ENCODE measurements at places on chromosomes 6 and 20.

GRCh38 chr6:110378552-110378951 lies 20.4 kb upstream of the METTL24 start:
- no peak for DNase-seq
- H3K27me3 ChIP-seq, result no peaks in the 10 kb centered on the region
- H3K36me3 ChIP-seq, result no peaks in the 10 kb centered on the region
- H3K27ac ChIP-seq, result no peak overlapping the region

GRCh38 chr20:64055893-64056638 lies 6.6 kb upstream of the SOX18 start:
- H3K27me3 ChIP-seq, result peaks cover 11% of the 10 kb centered on the region
- no peak overlapping the region for H3K4me3 ChIP-seq
- H3K4me1 ChIP-seq, result peaks cover 11% of the 10 kb centered on the region
- H3K36me3 ChIP-seq, result no peaks in the 10 kb centered on the region
- no peak overlapping the region for H3K27ac ChIP-seq
- DNase-seq, result no peak

GRCh38 chr6:3752531-3753227 lies 1.2 kb upstream of the PXDC1 start:
- H3K27me3 ChIP-seq, result no peaks in the 10 kb centered on the region
- H3K36me3 ChIP-seq, result peaks cover 4% of the 10 kb centered on the region
- H3K4me3 ChIP-seq, result peak overlapping the region; percentile 78

- no peak overlapping the region for H3K4me3 ChIP-seq
- H3K36me3 ChIP-seq, result no peaks in the 10 kb centered on the region
- H3K27ac ChIP-seq, result no peak overlapping the region
- no peak for DNase-seq
These were observed 38.6 kb upstream of the CST7 start for GRCh38 chr20:24910461-24910860.

DNA sequence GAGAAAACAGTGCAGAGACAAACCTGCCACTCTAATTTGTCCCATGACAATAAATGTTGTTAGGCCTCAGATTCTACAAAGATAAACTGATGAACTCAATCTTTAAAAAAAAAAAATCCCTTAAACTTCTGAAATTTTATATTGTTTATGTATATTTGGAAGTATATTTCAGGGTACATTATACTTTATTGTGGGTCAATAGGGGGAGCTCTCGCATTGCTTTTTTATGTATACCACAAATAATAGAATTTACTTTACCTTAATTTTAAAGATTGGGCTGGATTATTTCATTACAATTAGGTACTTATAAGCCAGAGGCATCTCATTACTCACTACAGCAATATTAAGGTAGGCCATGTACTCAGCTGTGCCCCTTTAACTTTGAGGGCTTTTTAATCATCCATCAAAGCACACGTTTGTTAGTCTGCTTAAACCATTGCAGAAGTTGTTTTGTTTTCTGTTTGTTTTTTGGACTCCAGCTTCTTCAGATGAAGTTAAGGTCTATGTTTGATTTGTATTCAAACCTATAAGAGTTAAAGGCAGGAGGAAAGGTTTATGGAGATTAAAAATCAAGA lies 56.3 kb upstream of the EYA4 start:
- no peak for DNase-seq
- peaks cover 7% of the 10 kb centered on the region for H3K4me1 ChIP-seq
- no peaks in the 10 kb centered on the region for H3K36me3 ChIP-seq
- H3K27me3 ChIP-seq, result no peaks in the 10 kb centered on the region
- no peak overlapping the region for H3K4me3 ChIP-seq
- no peak overlapping the region for H3K27ac ChIP-seq

- no peaks in the 10 kb centered on the region for H3K27me3 ChIP-seq
- no peak overlapping the region for H3K27ac ChIP-seq
- H3K36me3 ChIP-seq, result no peaks in the 10 kb centered on the region
- no peaks in the 10 kb centered on the region for H3K4me1 ChIP-seq
These were observed 362.6 kb downstream of the EPM2A start for GRCh38 chr6:145372671-145373151.

- peaks cover 16% of the 10 kb centered on the region for H3K36me3 ChIP-seq
- H3K27me3 ChIP-seq, result no peaks in the 10 kb centered on the region
- peak overlapping the region; percentile 55 for H3K27ac ChIP-seq
- peak; percentile 51 for DNase-seq
- peaks cover 57% of the 10 kb centered on the region for H3K4me1 ChIP-seq
These were observed 13.7 kb downstream of the NEDD9 start for GRCh38 chr6:11218538-11219399.

DNA sequence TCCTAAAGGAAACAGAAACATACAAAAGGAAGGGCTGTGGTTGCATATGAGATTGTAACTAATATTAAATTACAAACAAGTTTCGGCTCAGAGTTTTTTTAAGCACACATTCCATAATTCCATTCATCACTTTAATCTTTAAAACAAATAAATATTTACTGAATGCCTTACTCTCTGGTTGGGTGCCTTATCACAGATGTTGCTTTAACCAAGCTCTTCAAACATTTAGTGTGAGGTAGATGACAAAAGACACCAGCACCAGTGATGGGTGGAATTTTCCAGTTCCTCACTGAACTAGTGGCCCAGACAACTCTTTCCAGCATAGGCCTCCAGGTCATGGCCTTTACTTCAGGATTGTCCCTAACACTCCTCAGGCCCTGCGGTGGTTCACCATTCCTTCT lies 58.7 kb downstream of the ARHGAP18 start:
- H3K36me3 ChIP-seq, result no peaks in the 10 kb centered on the region
- peaks cover under 1% of the 10 kb centered on the region for H3K4me1 ChIP-seq
- no peaks in the 10 kb centered on the region for H3K27me3 ChIP-seq
- DNase-seq, result no peak

- no peaks in the 10 kb centered on the region for H3K27me3 ChIP-seq
- DNase-seq, result no peak
- no peak overlapping the region for H3K4me3 ChIP-seq
- no peaks in the 10 kb centered on the region for H3K36me3 ChIP-seq
- H3K4me1 ChIP-seq, result no peaks in the 10 kb centered on the region
These were observed 63.9 kb downstream of the FBXO5 start for GRCh38 chr6:152918991-152919390.

DNA sequence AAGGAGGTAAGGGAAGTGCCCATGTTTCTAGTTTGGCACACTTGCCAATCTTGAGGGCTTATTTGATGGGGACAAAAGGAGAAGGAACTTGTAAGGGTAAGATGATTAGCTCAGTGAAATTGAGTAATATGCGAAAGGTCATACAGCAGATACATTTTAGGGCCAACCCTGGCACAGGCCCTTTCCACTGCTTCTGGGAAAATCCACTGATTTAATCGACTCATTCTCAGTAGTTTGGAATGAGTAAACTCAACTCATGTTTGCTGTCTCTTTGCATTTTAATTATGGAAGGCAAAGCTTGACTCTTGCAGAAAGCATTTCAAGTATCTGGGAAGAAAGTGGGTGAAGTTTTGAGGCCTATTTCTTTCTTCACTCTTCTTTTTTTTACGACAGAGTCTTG lies 20.0 kb downstream of the PHF20 start:
- H3K27ac ChIP-seq, result peak overlapping the region; percentile 81
- H3K27me3 ChIP-seq, result no peaks in the 10 kb centered on the region
- DNase-seq, result peak; percentile 91
- H3K36me3 ChIP-seq, result no peaks in the 10 kb centered on the region
- H3K4me3 ChIP-seq, result no peak overlapping the region

DNA sequence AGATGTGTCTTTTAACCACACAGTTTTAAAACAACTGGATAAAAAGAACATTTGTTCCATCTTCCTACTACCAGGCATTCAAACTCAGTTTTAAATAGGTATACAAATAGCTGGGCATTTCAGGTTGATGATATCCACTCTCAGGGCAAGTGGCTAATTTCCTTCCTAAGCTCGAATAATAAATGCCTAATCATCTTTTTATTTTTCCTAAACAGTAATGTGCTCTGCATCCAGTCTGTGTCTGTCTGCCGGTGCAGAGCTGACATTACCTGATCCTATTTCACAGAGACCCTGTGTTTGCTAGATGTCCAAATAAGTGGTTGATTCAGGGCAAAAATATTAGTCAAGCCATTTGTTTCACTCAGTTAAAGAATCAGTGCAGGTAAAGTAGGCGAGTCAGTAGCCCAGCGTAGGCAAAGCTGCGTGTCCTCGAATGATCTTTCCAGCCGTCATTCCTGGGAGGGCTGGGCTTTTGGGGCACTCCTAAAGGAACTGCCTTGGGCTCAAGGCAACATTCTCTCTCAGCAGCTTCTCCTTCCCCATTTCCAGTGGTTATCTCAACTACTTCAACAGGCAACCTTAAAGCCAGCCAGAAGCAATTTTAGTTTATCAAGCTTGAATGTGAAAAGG lies 74.2 kb upstream of the BMP2 start:
- H3K36me3 ChIP-seq, result no peaks in the 10 kb centered on the region
- no peaks in the 10 kb centered on the region for H3K27me3 ChIP-seq
- no peak overlapping the region for H3K4me3 ChIP-seq
- no peak overlapping the region for H3K27ac ChIP-seq
- no peak for DNase-seq
- no peaks in the 10 kb centered on the region for H3K4me1 ChIP-seq

- no peak overlapping the region for H3K4me3 ChIP-seq
- no peak overlapping the region for H3K27ac ChIP-seq
- peak; percentile 62 for DNase-seq
- H3K36me3 ChIP-seq, result no peaks in the 10 kb centered on the region
- H3K4me1 ChIP-seq, result peaks cover 8% of the 10 kb centered on the region
- no peaks in the 10 kb centered on the region for H3K27me3 ChIP-seq
These were observed 202.3 kb downstream of the THBS2 start for GRCh38 chr6:169051371-169051770.

- no peaks in the 10 kb centered on the region for H3K36me3 ChIP-seq
- no peak overlapping the region for H3K4me3 ChIP-seq
- no peaks in the 10 kb centered on the region for H3K4me1 ChIP-seq
- H3K27ac ChIP-seq, result no peak overlapping the region
- H3K27me3 ChIP-seq, result no peaks in the 10 kb centered on the region
These were observed 207.5 kb downstream of the MANEA start for GRCh38 chr6:95784869-95785268.

- no peaks in the 10 kb centered on the region for H3K36me3 ChIP-seq
- no peaks in the 10 kb centered on the region for H3K27me3 ChIP-seq
- H3K4me1 ChIP-seq, result peaks cover 11% of the 10 kb centered on the region
- H3K27ac ChIP-seq, result no peak overlapping the region
- no peak for DNase-seq
- H3K4me3 ChIP-seq, result no peak overlapping the region
These were observed 813.1 kb downstream of the KIF16B start for GRCh38 chr20:15760001-15760621.

Measured in astrocyte (in vitro differentiated cells and primary cell).